ENCODE measurements at places on chromosomes 7 and 10.

- DNase-seq: no peak
Observed at GRCh38 chr10:72825163-72825562, 68.4 kb upstream of the OIT3 start.

- no peak for DNase-seq
Observed at GRCh38 chr10:4784667-4785333, 41.2 kb upstream of the AKR1E2 start.

- DNase-seq: no peak
Observed at GRCh38 chr10:36717118-36717517, 408.3 kb upstream of the ANKRD30A start.

- no peak for DNase-seq
Observed at GRCh38 chr7:51123322-51124019, 193.1 kb downstream of the COBL start.

DNA sequence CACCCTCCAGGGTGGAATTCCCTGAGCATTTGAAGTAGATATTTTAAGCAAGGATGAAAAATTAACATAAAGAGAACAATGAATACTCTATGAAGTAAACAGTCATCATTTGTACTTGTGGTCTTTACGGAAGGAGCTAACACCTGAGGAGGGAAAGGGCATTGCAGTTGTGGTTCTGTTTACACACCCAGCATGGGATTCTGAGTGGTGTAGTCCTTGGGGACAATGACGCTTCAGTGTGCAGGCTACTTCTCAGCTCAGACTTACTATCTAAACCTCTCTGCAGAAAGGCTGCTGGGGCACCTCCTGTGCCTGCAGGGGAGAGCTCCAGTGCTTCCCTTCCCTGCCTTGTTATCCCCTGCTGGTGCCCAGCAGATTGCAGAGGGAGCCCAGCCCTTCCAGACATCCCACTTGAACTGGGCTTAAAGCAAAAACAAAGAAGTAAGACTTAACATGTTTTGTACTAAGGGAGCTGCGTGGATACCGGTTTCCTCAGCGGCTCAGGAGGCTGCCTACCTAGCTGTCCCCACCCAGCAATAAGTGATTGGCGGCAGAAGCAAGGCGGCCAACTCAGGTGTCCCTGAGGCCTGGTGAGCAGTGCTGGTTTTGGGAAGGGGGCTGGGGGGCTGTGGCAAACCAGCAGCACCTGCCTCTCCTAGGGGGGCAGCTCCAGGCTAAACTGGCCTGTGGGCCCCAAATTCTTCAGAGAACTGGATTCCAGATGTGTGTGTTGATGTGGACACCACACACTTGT, 89.1 kb downstream of the CELF2 start:
- DNase-seq: no peak

GRCh38 chr7:69398986-69399385, 199.3 kb upstream of the AUTS2 start:
- no peak for DNase-seq

DNA sequence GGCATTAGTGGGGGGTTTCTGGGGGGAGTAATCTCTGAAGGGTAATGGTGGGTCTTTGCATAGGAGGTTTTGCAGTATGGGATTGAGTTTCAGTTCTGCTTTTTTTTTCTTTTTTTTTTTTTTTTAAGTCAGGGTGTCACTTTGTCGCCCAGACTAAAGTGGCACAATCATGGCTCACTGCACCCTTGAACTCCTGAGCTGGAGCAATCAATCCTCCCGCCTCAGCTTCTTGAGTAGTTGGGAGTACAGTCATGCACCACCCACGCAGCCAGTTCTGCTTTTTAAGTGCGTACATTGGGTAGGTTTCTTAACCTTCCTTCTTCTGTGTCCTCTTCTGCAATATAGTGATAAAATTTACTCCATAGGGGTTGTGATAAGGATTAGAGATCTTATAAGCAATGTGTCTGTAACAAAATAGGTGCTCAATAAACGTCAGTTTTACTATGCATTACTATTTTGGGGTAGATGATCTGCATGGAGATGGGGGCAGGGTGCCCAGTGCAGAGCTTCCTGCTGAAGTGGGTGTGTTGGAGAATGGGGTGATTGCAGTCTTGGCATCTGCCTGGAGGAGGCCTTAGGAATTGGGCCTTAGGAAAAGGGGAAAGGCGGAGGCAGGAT, 9.6 kb downstream of the KAZALD1 start:
- DNase-seq: no peak

GRCh38 chr7:65749518-65749917, 123.4 kb upstream of the VKORC1L1 start:
- no peak for DNase-seq
